ENCODE measurements at places on chromosomes 5 and 9.

DNA sequence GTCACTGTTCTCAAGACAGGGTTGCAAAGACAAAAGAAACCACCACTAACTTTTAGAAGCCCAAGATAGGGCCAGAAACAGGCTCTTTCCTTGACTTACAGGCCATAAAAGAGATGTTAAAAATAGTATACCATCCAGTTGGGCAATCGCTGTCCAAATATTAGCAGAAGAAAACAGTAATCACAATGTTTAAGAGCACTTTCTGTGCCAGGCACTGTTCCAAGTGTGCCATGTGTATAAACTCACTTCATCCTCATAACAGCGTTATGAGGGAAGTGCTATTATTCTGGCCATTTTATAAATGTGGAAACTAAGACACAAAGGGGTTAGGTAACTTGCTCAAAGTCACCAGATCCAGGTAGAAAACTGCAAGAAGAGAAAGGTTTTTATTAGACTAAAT lies 111.7 kb downstream of the KCNN2 start:
- no peak for DNase-seq

DNA sequence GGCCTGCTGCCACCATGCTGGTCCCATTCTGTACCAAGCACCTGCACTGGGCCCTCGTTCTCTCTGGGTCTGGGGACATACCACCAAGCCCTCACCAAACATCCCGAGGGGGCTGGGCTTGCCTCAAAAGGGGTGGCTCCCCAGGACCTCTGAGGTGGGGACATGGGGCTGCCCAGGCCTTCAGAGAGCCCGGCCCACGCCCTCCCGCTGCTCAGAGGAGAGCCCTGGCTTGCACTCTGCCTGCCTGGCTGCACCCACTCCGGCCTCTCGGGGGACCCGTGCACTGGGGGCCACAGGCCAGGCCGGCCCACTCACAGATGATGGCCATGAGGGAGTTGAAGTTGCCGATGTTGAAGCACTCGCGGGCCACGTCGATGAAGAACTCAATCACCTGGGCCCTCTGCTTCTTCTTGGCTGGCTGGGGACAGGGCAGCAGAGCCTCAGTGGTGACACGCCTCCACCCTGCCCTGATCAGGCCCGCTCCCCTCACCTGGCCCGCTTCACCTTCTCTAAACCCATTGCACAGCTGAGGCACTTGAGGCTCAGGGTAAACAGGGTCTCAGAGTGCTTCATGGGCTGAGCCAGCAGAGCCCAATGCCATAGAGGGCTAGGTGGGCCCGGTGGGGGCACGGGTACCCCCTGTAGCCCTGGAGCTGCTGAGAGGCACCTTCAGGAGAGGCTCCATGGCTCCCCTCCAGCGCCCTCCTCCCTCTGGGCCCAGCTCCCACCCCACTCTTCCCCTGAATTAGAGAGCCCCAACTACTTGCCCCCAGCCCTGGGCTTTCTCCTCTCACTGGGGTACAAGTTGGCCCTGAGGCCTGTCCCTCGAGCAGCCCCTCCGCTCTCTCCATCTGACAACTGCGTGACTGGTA lies 47.7 kb upstream of the RNF130 start:
- no peak for DNase-seq

- no peak for DNase-seq
These were observed 377.1 kb downstream of the ACTL7B start for GRCh38 chr9:108478431-108479332.

- no peak for DNase-seq
These were observed 4.1 kb upstream of the MCCC2 start for GRCh38 chr5:71582945-71583584.

DNA sequence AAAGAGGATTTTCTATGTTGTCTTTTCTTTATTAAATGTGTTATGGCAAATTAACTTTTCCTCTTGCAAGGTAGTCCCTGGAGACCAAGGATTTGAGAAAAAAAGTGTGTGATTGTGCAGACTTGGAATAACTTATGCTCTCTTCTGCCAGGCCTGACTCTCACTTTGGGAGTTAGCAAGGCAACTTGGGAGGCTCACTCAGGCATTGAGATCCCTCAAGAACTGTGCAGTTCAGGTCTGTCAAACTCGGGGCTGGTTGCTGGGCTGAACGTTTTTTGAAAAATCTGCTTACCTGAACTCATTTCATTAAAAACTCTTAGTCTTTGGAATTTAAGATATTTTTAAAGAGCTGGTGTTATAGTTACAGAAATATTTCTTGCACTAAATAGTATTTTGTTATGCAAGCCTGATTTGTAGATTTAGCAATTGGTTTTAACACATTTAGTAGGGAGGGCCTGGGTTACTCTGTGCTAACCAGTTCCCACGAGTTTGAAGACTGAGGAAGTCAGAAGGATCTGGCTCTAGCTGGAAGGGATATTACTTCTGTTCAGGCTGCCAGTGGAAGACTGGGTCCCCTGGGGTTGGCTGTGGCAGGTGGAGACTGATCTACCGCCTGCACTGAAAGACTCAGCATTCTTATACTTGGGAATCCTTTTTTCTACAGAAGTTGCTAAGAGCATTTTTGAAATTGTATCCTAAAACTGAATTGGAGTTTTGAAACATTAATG lies 150.4 kb upstream of the PCSK5 start:
- no peak for DNase-seq

DNA sequence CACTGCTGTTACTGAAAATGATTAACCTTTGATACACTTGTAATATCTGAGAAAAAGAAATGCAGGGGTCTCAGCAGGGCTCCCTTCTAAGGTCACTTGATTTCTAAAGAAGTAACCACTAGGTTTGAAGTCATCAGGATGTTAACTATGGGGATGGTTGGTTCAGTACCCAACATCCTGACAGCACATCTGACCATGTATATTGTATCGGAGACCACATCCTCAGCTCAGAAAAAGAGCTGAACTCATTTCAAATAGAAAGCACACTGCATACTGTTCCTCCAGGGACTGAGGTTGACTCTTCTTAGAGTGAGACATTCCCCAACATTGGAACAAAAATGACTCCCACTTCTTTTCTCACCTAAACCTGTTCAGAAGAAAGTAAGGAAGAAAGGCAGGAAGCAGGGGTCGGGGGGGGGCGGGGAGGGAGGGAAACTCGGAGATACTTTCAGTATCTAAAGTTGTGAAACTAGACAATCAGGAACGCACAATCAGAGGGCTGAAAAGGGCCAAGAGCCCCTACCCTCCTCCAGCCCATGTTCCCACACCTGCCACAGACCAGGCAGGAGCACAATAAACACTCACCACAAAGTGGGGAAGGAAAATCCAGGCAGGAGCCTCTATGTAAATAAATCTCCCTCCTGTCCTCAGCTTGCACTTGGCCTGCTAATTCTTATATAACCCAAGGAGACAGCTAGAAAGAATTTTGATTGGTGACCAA lies 730 bp upstream of the GZMA start:
- DNase-seq = no peak

- DNase-seq = no peak
These were observed 72.0 kb downstream of the PPARGC1B start for GRCh38 chr5:149802008-149802680.

DNA sequence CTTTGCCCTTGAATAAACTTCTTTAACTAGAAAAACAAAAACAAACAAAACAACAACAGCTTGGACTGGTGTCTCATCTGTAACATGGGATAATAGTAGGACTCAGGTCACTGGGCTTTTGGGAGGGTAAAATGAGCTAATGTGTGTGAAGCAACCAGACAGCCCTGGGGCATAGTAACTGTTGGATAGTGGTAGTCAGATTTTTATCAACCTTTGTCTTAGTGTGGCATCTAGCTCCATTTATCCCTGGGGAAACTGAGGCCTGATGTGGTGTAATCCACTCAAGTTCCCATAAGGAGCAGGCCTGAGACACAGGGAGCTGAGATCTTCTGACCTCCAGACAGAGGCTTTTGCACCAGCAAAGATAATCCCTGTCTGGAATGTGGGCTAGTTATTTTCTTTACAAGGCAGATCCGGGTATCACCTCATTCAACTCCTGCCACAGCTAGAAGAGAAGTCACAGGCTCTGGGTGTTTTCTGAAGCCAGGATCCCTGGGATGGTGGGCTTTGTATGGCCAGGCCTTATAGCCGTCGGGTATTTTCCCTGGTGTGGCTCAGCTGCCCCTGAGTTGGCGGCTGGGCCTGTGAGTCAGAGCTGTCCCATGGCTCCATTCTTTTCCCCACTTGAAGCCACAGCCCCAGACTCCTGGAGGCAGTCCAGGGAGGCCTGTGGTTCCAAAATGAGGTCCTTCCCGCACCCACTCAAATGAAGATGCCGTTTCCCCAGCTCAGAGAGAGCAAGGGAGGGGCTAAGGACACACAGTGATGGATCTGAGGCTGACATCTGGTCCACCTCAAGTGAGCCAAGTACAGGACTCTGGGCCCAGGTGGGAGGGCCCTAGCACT lies 26.1 kb upstream of the CSF1R start:
- no peak for DNase-seq

GRCh38 chr5:111225926-111226325 lies 1.7 kb downstream of the CAMK4 start:
- no peak for DNase-seq

GRCh38 chr5:77958642-77959330 lies 182.6 kb upstream of the TBCA start:
- DNase-seq = no peak

DNA sequence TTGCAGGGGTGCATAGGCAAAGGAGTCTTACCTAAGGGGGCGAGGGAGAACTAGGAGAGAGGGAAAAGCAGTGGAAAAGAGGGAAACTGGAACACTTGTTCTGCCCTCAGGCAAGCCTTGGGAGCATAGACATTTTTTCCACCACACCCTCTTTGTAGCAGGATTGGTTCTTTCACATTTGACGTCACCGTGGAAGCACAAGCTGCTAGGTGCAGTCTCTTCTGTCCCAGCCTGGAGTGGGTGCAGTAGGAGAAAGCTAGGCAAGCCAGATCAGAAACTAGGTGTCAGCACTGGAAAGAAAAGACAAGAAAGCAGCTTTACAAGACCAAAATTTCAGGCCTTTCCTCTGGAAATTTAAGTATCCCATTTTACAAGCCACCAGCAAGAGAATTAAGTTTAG lies 440.4 kb downstream of the EFNA5 start:
- DNase-seq = no peak

DNA sequence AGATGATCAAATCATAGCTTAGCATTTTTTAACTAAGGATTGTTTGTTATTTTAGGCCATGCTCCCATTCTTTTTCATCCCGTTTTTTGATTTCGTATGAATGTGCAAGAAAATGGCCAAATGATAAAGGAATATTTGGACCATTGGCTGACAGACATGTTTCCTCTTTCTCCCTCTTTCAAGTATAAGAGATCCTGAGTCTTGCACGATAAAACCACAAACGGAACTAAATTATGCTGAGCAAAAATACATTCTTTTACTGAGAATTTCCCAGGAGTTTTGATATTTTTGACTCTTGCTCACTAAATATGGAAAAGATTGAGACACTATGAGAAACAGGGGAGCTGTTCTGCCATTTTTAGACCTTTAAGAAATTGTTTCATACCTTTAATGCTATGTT lies 90.4 kb upstream of the KLF9 start:
- no peak for DNase-seq

GRCh38 chr5:140524003-140524402 lies 23.5 kb upstream of the EIF4EBP3 start:
- no peak for DNase-seq

DNA sequence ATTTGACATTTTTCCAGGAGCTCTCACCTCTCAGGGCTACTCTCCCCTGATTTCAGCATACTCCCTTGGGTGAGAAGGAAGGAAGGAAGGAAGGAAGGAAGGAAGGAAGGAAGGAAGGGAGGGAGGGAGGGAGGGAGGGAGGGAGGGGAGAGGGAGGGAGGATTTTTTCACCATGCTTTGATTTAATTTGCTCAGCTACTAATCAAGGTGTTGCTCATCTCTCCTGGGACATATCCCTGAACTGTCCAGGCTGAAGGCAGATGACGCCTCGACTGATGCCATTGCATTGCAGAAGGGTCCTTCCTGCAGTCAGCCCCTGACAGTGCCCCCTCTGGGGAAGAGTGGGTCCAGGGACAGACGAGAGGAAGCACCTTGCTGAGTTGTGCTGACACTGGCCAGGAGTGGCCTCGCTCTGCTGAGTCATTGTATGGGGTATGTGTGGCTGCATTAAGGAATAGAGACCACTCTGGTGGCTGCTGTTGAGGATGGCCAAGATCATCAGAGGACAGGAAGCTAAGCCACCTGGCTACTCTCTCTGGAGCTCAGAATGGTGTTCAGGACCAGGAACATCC lies 43.6 kb upstream of the CRB2 start:
- DNase-seq = no peak

DNA sequence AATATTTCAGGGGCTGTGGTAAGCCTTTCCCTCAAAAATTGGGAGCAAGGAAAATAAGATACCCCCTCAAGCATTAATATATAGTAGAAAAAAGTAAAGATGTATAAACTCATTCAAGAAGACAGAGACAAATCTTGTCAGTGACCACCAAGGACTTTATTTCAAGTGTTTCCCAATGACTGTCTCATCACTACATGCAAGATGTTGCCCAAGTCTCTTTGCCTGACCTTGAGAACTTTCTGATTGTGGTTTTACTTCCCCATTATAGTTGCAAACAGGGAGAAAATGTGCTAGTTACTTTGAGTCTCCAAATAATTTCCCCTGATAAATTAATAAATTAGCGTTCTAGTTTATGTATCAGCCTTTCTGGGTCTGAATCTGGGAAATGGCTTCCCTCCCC lies 4.0 kb upstream of the SLC46A2 start:
- DNase-seq = no peak

- no peak for DNase-seq
These were observed 299.6 kb downstream of the FAM170A start for GRCh38 chr5:119928974-119929373.

- no peak for DNase-seq
These were observed 499.0 kb downstream of the SEMA5A start for GRCh38 chr5:9046756-9047481.

DNA sequence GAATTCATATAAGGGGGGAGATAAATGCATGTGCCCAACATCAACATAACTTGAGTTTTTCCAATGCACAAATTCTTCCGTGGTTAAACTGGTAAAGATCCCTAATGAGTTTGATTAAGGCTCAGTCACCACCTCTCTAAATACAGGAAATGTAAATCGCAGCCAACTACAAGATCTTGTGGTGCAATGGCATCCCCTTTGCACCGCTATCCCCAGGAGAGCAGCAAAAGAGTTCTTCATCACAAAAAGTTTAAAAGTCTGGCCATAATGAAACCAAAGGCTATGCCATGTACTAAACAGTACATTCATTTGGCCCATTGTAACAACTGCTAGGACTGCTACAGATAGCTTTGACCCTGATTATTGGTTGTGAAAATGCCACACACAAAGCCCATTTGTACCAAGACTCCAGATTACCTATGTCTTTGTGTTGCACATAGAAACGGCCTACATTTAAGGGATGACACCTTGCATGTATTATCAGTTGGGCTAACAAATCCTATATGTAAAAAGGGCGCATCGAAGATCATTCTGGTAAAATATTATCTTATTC lies 44.5 kb downstream of the ZNF608 start:
- DNase-seq = no peak

GRCh38 chr5:52727020-52727419 lies 60.7 kb upstream of the ITGA1 start:
- DNase-seq = no peak

GRCh38 chr5:94702729-94703128 lies 84.3 kb downstream of the SLF1 start:
- no peak for DNase-seq

Data from right renal pelvis (tissue), 4 donors.